ENCODE measurements at places on chromosomes 7 and 10.
A peak's percentile ranks its signal among the peaks of the same experiment; 100 is the strongest.

- DNase-seq, result no peak
Observed at GRCh38 chr7:114183311-114184088, 231.1 kb upstream of the FOXP2 start.

GRCh38 chr7:42236976-42237810 lies at the start of gene GLI3:
GLI3 (minus strand) TSS chr7:42237209; CDS start chr7:42223253, 13,956 bp downstream.
- no peak for DNase-seq

- no peak for DNase-seq
Observed at GRCh38 chr10:69466158-69466490, 14.9 kb downstream of the TSPAN15 start.

GRCh38 chr7:867001-867405 lies 9.4 kb upstream of the GET4 start:
- DNase-seq, result no peak

GRCh38 chr10:101000915-101001658 lies 1.5 kb downstream of the LZTS2 start:
- DNase-seq, result no peak

GRCh38 chr7:6494365-6494764 lies 46.6 kb upstream of the DAGLB start:
- DNase-seq, result no peak

- DNase-seq, result peak; percentile 38
Observed at GRCh38 chr7:93442478-93443224, 131.9 kb downstream of the CALCR start.

GRCh38 chr10:71742301-71743088 lies 22.9 kb upstream of the C10orf105 start:
- no peak for DNase-seq

DNA sequence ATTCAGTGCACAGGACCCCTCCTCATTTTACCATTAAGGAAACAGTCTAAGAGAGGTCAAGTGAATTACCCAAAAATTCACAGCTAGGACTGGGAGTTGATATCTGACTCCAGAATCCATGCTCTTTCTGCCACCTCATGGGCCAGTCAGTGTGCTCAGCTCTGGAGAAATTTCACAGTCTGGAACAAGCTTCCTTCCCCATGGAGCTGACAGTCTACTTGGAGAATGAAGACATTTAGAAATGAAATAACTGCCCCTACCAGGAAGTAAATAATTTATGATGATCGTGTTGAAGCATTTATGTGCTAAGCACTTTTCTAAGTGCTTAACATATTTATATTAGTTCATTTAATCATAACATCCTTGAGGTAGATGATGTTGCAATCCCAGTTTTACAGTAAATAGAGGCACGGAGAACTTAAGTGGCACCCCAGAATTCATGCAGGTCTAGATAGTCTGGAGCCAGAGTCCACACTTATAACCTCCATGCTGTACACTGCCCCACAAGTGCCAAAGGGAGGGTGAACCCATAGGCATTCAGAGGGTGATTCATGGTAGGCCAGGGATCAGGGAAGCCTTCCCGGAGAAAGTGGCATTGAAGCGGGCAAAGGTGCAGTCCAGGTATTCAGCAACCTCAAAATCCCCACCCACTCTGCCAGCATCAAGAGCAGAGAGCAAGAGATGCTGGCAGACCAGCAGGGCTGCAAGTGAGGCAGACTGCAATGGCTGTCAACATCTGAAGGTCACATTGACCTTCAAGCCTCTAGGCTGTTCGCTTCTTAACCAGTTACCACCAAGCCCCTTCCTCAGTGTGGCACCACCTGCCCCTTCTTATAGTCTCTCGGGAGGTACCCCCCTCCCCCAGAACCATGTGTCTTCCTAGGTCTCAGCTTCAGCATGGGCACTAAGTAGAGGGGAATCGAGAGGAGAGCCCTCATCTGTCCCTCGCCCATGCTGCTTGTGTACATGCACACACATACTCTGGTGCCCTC lies 38.4 kb upstream of the LRRC4 start:
- DNase-seq, result no peak

DNA sequence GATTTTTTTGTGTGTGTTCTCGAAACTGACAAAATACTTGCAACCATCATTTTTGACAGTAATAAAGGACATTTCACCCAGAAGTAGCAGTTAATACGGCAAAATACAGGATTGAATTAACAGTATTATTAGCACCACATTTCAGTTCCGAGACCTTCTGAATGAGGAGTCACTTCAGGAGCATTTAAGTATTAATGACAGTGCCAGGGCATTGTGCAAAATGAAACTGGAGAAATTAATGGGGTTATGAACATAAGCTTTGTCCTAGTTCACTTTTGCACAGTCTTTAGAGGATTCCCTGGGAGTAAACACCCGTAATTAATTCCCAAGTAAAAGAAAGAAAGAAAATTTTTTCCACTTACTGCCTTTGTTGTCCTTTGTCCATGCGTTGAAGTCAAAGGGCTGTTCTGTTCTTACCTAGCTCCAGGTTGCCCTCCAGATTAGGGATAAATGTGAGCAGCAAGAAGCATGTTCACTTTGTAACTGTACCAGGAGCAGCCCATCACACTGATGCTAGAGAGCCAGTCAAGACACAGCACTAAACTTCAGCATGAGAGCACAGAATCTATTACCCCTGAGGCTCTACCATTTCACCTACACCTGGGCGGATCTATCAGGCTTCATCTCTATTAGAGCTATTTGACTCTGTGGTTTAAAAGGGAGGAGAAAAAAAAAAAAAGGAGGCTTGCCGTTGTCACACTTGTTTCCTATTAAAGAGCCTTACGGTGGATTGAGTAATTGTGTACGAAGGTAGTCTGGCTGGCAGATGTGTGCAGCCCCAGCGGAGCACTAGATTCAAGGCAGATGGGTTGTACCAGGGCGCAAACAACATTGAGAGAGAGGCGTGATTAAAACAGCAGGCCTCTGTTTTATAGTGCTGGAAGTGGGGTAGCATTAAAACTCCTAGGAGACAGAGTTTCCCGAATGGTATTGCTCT lies 297.8 kb upstream of the SEMA3A start:
- DNase-seq, result no peak

- DNase-seq, result no peak
Observed at GRCh38 chr7:38112075-38112474, 66.0 kb upstream of the STARD3NL start.

DNA sequence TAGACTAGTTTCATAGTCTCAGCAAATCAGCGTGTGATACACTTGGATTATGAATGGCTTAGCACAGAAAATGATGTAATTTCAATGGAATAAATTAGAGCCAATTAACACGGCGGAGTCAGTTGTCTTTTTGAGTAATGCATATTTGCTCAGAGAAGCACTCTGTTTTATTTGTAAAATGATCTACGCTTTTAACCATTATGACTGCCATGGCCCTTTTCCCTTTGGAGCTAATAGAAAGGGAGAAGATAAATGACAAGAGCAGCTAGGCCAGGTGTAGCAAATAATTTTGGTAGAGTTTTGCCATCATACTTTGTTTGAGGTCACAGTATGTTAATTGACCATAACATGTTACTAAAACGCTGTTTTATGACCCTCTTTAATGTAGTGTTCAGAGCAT lies 86.8 kb downstream of the GPR158 start:
- DNase-seq, result no peak

- no peak for DNase-seq
Observed at GRCh38 chr10:81031774-81032173, 494.1 kb downstream of the SH2D4B start.

GRCh38 chr10:63769367-63769766 lies 248.2 kb downstream of the REEP3 start:
- DNase-seq, result no peak
